GM18507 (cell line): ENCODE measurements at places on chromosomes 6 and 20.

DNA sequence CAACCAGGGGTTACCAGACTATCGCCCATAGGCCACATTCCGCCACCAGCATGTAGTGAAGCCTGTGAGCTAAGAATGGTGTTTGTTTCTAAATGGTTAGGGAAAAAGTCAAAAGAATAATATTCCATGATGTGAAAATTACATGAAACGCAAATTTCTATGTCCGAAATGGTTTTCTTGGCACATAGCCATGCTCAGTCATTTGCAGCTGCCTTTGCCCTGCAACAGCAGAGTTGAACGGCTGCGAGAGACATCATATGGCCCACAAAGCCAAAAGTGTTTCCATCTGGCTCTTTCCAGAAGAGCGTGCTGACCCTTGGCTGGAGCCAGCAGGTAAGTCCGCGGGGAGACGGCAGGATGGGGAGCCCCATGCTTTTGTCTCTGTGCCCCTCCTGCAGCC lies 60.7 kb downstream of the FAM120B start:
- no peak for DNase-seq

- no peak for DNase-seq
These were observed 46.2 kb downstream of the MAN1A1 start for GRCh38 chr6:119303164-119303887.

DNA sequence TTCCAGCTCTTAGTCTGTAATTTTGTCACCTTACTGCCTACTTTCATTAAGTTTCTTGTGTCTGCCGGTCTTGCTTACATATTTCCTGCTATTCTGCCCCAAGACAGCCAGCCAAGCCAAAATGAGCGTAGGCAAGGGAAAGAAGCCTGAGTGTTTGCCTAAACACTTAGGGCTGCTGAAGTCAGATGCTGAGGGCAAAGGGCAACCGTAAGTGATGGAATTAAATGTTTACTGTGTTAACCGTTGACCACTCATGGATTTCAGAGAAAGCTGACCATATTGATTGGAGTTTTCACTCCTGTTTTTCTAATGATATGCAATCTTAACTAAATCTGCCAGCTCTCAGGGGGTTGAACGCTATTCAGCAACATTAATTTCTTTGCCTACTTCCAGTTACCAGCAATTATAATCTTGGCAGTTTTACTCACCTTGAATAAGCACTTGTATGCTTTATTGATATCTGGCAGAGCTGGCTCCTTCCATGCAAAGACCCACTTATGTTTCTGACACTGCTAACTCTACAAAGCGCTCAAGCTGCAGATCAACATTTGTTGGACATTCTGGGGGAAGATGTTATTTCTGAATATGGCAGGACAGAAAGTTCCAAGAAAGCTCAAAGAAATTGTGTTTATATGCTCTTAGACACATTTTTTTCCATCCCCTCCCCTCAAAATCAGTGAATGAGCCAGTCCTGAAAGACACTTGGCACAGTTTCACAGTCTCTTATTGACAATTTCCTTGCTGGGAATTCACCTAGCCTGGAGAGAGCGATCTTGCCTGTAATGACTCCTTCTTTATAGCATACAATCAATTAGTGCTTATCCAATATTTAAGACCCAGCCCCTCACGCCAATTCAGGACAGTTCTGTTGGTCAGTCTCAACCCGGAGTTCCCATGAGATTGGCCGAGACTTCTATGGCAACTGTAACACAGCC lies 183.8 kb downstream of the PLCB1 start:
- DNase-seq, result no peak

DNA sequence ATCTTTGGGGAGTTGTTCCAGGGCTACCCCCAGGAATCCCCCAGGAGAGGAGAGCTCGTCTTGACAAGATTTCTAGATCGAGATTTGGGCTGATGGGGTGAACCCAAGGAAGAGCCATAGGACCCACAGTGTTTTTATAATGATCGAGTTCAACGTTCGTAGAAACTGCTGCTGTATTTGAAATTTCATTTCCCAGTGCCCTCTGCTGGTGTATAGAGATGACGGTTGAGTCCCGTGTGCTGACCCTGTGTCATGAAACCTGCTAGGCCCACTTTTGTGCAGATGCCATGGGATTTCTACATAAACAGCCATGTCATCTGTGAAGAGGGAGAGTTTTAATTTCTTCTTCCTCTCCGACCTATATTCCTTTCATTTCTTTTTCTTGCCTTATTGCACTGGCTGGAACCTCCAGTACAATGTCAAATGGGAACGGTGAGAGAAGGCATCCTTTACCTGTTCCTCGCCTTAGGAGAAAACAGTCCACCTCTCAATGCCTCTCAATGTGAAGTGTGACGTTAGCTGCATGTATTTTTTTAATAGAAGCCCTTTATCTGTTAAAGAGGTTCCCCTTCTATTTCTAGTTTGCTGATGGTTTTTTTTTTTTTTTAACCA lies 28.6 kb upstream of the NTSR1 start:
- DNase-seq, result no peak
